Activated T-helper 9 cell treated with anti-CD3 and anti-CD28 coated beads, Interleukin-2, amount 50 U/mL, for 16 hours (primary cell): ENCODE measurements at places on chromosomes 12 and 14.

- DNase-seq, result no peak
Measured at GRCh38 chr12:77681726-77682125, 149.0 kb upstream of the NAV3 start.

DNA sequence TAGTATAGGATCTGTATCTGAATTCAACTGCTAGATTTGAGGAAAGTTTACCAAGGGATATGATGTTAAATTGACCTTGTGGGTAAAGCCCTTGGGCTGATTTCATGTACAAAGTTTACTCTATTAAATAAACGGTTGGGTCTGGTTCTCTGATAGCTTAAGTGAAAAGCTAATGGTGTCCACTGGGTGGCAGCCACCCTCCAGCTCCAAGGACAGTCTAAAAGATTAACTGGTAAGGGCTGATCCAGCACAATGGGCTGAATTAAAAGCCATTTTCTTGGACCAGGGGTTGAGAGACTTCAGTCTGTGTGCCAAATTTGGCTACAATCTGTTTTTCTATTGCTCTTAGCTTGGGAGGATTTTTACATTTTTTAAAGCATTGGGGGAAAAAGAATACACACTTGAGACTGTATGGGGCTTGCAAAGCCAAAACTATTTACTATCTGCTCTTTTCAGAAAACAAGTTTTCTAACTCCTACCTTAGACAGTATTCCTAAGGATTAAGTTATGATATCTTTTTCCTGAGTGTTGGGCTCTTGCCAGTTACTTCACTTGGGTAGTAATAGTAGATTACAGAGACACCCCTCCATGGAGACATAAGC lies 116.5 kb downstream of the GPHN start:
- DNase-seq, result no peak

GRCh38 chr14:78721756-78722480 lies 551.7 kb downstream of the NRXN3 start:
- DNase-seq, result no peak

DNA sequence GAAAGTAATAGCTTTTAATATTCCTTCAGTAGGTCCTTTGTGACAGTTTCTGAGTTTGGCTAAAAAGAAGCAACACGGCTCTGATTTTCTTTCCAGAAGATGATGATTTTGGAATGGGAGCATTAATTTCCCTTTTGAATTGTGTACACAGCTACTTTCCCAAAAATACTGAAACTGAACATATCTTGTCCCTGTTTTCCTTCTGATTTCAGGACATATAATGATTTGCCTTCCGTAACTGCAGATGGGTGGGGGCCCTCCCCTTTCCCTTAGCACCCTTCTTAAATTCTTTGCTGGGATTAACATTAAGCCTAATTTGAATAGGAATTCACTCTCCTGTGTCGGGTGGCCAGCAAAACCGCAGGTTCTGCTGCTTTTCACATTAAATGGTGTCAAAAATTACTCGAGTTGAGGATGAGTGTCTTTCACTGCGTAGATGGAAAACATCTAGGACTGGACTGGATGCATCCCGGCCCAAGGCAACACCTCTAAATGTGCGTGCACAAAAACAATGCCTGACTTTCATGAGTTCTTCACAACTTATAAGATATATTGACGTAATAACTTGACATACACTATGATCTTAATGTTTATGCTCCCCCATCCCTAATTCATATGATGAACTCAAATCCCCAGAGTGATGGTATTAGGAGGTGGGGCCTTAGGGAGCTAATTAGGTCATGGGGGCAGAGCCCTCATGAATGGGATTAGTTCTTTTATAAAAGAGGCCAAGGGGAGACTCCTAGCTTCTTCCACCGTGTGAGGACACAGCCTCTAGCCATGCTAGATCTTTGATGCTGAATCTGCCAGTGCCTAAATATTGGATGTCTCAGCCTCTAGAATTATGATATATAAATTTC lies 158.1 kb downstream of the AEBP2 start:
- DNase-seq, result no peak

- no peak for DNase-seq
Measured at GRCh38 chr14:52937306-52937705, 13.5 kb downstream of the FERMT2 start.

GRCh38 chr14:91036741-91037469 lies 23.5 kb downstream of the RPS6KA5 start:
- no peak for DNase-seq

- DNase-seq, result no peak
Measured at GRCh38 chr14:78023112-78023511, 147.1 kb upstream of the NRXN3 start.

DNA sequence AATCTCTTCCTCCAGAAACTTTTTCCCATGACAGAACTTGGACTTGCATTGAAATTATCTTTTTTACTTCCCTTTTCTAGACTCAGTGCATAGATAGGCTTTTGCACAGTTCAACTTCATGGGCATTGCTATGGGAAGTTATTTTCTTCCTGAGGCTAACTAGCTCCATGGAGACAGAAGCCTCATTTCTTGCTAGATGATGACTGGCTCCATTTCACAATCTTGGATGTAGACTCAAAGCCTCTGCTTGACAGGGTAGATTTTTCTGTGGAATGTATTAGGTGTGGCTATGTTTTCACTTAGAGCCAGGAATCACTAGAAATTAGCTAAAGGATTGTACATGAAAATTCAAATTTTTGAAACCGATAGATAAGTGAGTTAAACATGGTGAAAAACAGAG lies 884.1 kb upstream of the MGAT4C start:
- DNase-seq, result no peak

DNA sequence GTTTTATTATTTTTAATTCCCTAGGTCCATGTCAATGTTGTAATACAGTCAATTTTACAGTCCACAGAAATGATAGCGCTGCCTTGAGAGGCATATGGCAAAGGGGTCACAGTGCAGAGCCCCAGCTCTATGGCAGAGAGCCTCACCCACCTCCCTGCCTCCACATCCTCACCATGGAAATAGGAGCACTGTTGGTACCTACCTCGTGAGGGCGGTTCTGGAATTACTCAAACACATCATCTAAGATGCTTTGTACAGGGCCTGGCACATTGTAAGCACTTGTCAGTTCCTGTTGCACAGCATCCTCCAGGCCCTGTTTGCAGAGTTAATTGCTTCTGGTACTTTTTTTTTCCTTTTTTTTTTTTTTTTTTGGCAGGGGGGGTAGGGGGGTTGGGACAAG lies 4.1 kb upstream of the AKAP5 start:
- no peak for DNase-seq

DNA sequence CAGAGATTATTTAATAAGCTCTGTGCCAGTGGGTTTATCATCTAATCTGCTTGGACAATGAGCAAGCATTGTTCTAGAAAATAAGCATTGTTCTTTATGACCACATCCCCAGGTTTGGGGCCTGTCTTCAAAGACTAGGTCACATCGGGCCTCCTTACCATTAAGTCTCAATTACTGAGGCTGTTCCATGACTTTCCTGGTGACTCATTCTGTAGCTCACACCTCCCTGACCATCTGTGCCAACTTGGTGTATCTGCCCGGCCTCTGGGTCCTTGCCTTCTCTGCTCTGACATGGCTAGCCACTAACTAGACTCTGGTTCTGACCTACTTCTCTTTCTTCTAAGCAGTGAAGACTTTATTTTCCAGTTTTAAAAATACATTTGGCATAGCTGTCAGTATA lies 44.4 kb upstream of the PLEKHA5 start:
- no peak for DNase-seq

GRCh38 chr12:53430116-53430515 lies 6.5 kb downstream of the AMHR2 start:
- no peak for DNase-seq

DNA sequence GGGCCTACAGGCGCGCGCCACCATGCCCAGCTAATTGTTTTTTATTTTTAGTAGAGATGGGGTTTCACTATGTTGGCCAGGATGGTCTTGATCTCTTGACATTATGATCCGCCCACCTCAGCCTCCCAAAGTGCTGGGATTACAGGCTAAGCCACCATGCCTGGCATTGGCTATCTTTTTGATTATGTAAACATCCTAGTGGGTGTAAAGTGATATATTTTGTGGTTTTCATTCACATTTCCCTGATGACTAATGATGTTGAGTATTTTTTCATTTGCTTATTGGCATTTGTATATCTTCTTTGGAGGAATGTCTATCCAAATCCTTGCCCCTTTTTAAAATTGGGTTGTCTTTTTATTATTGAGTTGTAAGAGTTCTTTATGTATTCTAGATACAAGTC lies 16.3 kb downstream of the CREBL2 start:
- DNase-seq, result no peak

- DNase-seq, result peak; percentile 65
Measured at GRCh38 chr14:101809671-101810514, 48.4 kb downstream of the PPP2R5C start.

- DNase-seq, result no peak
Measured at GRCh38 chr12:9796971-9797370, 30.3 kb upstream of the KLRF1 start.

- no peak for DNase-seq
Measured at GRCh38 chr12:122866950-122867607, 28.8 kb downstream of the VPS37B start.

GRCh38 chr14:104519721-104520120 lies 59.8 kb upstream of the C14orf180 start:
- DNase-seq, result no peak

- no peak for DNase-seq
Measured at GRCh38 chr12:106254724-106255123, 6.9 kb upstream of the CKAP4 start.
